Adrenal gland (tissue), 19 donors: ENCODE measurements at places on chromosomes 5 and 9. TPM values are rescaled to one million over a fixed set of nuclear protein-coding genes. Genes with fewer than 3 reads are reported as not detected.
A peak's percentile ranks its signal among the peaks of the same experiment; 100 is the strongest.

DNAJC18 gene
- total RNA-seq, result 16.2 TPM

C9orf72 gene
- total RNA-seq, result 23.7 TPM

GRCh38 chr5:61002611-61003355, 57.8 kb downstream of the NDUFAF2 start:
- DNase-seq, result no peak

- peak; percentile 36 for DNase-seq
Observed at GRCh38 chr9:126125177-126125576, 201.5 kb upstream of the MVB12B start.

DNA sequence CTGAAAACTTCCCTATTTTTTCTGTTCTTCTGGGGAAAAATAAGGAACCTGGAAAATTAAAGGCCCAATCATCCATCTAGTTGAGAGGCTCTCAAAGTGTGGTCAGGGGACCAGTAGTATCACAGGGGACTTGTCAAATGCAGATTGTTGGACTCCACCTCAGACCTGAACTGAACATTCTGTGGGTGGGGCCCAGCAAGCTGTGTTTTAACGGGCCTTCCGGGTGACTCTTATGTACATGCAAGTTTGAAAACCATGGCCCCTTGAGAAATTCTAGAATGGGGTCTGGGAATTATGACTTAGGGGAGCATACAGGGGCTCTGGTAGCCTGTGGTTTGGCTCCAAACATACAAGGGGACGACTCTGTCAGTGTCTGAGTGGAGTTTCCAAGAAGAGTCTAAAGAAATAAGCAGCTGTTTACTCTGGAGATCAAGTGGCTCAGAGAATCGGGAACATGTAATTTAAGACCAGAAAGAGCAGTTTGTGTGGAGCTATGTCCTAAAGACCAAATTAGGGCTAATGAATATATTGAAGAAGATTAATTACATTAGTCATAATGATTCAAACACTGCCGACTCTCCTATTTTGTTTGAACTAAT, 177.4 kb downstream of the SLC28A3 start:
- no peak for DNase-seq

- DNase-seq, result no peak
Observed at GRCh38 chr5:135564331-135564730, 14.5 kb downstream of the CXCL14 start.

- DNase-seq, result no peak
Observed at GRCh38 chr5:116652196-116652729, 77.6 kb upstream of the SEMA6A start.

GRCh38 chr5:145917288-145917687, 19.1 kb upstream of the SH3RF2 start:
- DNase-seq, result no peak
